ENCODE measurements at places on chromosomes 2 and 18.

- DNase-seq = no peak
Observed at GRCh38 chr2:21395366-21395765, 271.6 kb downstream of the TDRD15 start.

- DNase-seq = no peak
Observed at GRCh38 chr2:144943293-144943941, 423.5 kb upstream of the ZEB2 start.

GRCh38 chr2:144358979-144359541, 160.9 kb downstream of the ZEB2 start:
- no peak for DNase-seq

- no peak for DNase-seq
Observed at GRCh38 chr2:134081238-134081938, 172.5 kb upstream of the MGAT5 start.

DNA sequence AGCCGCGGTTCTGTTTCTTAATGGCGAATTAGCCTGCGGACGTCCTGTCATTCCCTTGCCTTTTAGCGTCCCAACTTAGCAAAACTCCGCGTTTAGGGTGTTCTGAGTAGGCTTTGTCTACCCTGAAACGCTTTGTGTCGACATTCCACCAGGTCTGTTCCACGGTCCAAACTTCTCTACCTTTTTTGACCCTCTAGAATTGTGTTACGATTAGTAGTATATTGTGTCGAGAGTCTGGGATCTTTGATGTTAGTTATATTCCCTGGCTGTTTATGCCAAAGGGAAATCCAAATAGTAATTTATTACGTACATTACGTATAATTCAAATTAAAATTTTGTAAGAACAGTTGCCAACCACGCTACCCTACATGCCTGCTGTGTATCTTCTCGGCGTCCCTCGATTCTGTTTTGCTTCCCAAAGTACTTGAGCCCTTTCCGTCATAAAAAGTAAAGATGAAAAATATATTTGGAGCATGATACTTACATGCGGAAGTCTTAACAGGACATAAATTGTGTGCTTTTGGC, 495 bp upstream of the TTC32 start:
- no peak for DNase-seq

DNA sequence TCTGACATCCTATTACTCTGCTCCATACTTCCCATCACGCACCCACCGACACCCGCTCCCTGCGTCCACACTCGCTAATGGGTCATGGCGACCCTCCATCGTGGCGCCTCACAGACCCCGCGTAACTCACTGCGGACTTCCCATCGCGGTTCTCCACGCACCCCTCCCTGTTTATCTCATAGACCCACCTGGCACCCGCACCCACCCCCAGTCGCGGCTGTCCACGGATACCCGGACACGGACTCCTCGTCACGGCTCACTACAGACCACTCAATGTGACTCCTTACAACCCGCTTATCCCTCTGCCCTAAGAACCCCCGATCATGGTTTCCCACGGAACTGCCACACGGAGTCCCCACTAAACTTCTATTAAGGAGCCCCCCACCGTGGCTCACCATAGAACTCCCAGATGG, 458 bp downstream of the CXXC1 start:
- DNase-seq = no peak

DNA sequence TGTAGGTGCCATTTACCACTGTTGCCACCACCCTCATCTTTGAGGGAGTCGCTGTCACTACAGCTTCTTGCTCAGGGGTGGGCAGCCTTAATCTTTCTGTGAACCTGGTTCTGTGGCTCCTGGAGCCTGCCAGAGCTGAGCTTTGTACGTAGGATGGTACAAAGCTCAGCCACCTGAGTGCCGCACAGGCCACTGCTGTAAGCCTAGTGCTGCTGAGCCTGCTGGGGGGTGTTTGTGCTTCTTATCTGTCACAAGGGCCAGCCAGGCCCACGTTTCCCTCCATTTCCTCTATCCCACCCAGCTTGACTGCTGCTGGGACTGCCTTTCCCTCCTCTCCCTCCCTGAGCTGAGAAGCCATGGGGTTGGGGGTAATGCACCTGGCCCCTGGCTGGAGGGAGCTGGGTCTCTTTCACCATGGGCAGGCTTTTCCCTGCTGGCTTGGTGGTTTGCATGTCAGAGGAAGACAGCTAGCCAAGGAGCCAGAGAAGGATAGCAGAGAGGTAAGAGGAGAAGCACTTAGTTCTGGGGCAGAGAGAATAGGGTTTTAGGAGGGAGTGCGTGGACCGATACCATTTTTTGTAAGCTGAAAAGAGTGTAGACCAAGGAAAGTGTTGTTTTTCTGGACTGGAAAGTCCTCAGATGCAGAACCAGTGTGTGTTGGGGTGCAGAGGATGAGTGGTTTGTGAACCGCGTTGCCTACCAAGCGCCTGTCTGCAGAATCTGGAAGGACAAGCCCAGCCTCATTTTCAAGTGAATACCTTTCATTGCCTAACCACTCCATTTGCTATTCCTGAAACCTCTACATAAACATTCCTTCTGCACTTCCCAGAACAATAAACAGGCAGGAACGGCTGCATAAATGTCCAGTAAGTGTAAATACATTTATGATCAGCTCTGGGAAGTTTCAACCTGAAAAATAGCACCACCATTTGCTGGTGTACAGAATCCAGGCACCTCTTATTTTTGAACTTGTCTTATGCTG, 45.1 kb upstream of the FHL2 start:
- no peak for DNase-seq

- DNase-seq = no peak
Observed at GRCh38 chr18:35811896-35812295, 160.6 kb upstream of the RMP24 start.

- no peak for DNase-seq
Observed at GRCh38 chr18:8455661-8456614, 153.3 kb upstream of the RAB12 start.

DNA sequence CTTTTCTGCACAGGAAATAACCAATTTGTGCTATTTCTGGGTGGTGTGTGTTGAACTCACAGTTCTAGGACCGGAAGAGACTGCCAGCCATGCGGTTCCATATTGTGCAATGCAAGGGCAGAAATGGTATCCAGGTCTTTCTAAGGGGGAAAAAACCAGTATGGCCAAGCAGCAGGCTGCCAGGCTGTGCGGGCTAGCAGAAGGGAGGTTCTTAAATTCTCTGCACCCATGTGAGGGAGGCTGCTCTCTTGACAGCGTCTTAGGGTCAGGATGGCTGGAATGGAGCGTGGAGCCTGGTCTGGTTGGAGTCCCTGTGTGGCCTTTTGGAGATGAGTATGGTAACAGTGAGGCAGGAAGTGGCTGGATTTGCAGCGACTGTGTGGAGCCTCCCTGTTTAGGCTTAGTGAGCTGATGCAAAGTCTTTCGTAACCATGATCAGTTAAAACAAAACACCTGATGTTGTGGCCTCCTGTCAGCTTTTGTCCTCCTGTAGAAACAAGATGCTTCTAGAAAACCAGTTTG, 52.6 kb downstream of the NCK2 start:
- no peak for DNase-seq

DNA sequence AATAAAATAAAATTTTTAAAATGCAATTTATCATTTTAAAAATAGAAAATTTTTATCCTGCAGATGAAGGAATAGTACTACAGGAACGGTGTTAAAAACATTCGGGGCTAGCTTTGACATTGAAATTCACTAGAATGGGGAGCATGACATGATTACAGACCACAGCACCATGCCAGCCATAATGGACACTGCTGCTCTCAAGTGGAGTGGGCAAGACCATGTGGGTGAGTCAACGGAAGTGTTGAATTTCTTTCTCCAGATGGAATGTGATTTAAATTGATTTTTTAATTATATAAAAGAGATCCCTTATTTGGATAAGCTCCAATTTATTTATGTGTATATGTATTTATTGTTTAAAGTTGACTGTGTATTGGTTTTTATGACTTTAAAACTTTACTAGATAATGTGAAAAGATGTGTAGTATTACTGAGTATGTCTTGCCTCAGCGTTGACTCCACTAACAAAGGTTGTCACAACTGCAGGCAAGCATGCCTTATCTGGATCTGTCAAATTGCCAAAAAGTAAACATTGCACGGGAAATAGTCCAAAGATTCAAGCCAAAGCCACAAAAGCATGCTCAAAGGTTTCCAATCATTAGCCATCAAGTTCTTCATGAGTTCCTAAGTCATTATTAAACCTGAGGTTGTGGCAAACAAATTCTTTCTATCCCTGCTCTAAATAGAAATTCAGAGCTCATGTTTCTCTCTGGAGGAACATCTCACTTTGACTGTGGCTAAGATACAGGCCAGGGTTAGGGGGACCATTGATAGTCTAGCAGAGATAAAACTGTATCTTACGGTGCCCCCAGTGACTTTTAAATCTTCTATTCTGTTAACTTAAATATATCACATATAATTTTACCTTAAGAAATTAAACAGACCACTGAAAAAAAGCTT, 536.9 kb downstream of the TMX3 start:
- no peak for DNase-seq

GRCh38 chr2:239177908-239178307, 222.9 kb downstream of the HDAC4 start:
- DNase-seq = no peak

GRCh38 chr2:64036034-64036705, 16.9 kb upstream of the VPS54 start:
- DNase-seq = no peak
